ENCODE measurements at places on chromosomes 5 and 9. TPM values are rescaled to one million over a fixed set of nuclear protein-coding genes. Genes with fewer than 3 reads are reported as not detected.

The GOLGA2 gene
- 76.4 TPM for total RNA-seq

The FOXD4 gene
- total RNA-seq: 0.30 TPM

The BOD1 gene
- 38.1 TPM for total RNA-seq

GRCh38 chr9:7150153-7150890 lies 392.5 kb downstream of the KDM4C start:
- peak; percentile 46 for DNase-seq

DNA sequence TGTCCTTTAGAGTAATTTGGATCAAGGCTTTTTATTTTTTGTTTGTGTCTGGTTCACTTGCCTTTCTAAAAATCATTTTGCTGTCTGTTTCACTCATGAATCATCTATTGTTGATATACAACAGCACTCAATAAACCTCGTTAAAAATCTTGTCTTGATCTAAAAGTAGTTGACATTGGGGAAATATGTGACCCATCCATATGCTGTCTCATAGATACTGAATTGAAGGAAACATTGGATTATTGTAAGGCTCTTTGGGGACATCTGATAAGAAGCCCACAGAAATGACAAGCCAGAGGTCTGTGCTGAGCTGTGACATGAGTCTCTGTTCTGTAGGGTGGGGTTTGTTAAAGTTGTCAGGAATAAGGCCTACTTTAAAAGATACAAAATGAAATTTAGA lies 208.0 kb downstream of the PDZD2 start:
- no peak for DNase-seq

GRCh38 chr5:370311-370958 lies 48.9 kb downstream of the AHRR start:
- DNase-seq: no peak

DNA sequence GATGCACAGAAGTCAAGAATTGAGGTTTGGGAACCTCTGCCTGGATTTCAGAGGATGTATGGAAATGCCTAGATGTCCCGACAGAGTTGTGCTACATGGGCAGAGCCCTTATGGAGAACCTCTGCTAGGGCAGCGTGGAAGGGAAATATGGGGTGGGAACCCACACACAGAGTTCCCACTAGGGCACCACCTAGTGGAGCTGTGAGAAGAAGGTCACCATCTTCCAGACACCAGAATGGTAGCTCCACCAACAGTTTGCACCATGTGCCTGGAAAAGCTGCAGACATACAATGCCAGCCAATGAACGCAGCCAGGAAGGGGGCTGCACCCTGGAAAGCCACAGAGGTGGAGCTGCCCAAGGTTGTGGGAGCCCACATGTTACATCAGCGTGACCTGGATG lies 104.5 kb downstream of the STK32A start:
- no peak for DNase-seq

- DNase-seq: no peak
Measured at GRCh38 chr5:175867587-175868347, 3.6 kb upstream of the CPLX2 start.

GRCh38 chr5:173793648-173794548 lies 94.3 kb upstream of the CPEB4 start:
- DNase-seq: no peak

DNA sequence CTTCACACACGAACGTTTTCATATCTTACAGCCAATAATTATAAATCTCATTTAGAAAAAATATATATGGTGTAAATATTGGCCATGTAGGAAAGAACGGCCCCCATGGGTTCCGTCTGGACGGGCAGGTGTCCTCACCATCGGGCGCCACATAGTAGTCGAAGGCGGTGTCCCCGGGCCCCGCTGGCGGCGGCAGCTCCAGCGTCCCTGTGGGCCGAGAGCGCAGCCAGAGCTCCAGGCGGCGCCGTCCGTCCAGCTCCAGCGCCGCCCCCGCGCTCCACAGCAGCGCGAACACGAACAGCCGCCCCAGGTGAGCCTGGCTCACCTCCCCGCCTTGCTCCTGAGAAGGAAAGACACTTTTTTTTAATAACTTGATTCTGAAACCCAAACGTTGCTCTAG lies 134.6 kb downstream of the DNAH5 start:
- no peak for DNase-seq

DNA sequence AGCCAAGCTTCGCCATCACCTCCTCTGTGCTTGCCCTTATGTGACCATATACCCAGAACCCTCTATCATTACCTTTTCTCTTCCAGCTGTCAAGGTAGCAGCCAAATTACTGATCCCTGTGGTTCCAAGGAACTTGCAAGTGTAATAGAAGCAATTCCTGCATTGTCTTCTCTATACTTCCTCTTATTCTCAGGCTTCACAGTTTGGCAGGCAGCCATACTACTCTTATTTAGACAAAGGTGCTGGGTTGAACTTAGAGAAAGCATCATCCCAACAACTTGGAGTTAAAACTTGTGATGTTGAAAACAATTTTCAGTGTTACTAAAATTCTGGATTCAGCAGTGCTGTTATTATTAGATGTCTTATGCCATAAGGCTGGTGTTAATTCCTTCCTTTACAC lies 93.2 kb downstream of the NLN start:
- DNase-seq: no peak

GRCh38 chr5:6527749-6528455 lies 79.2 kb downstream of the UBE2QL1 start:
- DNase-seq: no peak

The SIL1 gene
- total RNA-seq: 16.4 TPM

- no peak for DNase-seq
Measured at GRCh38 chr5:141903261-141903660, 20.4 kb upstream of the DELE1 start.

GRCh38 chr5:179422213-179422855 lies 77.1 kb upstream of the ADAMTS2 start:
- no peak for DNase-seq

DNA sequence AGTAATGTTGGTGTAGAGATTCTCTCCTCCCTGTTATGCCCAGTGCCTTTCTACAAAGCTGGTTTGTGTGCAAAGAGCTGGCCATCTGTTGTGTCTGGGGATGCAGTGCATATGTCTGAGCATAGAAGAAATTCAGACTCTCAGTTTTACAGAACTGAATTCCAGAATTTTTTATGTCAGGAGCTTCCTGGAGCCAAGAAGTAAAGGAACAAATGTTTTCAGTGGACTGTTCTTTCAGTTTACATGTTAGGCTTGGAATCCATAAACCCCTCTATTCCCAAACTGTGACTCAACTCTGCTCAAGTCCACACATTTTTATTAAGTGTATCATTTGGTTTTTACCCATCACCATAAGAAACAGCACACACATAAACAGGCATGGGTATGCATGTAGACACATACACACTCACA lies 366.0 kb downstream of the BRINP1 start:
- no peak for DNase-seq

- DNase-seq: no peak
Measured at GRCh38 chr9:114028646-114029045, 49.5 kb downstream of the AMBP start.

- DNase-seq: no peak
Measured at GRCh38 chr5:172110260-172110815, 77.7 kb downstream of the STK10 start.

DNA sequence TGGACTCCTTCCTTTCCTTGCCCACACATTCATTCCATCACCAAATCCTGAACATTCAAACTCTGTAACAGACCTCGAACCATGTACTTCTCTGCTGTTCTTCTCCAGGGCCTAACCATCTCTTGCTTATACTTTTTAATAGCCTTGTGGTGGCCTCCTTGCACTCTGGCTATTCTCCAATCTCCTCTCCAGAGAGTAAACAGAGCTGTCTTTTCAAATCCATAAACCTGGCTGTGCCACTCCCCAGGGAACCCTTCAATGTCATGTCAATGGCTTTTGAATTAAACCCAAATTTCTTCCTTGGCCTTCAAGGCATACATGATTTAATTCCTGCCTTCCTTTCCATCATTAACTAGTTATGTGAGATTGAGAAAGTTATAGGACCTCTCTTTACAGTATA lies 277.6 kb upstream of the EFNA5 start:
- DNase-seq: no peak

DNA sequence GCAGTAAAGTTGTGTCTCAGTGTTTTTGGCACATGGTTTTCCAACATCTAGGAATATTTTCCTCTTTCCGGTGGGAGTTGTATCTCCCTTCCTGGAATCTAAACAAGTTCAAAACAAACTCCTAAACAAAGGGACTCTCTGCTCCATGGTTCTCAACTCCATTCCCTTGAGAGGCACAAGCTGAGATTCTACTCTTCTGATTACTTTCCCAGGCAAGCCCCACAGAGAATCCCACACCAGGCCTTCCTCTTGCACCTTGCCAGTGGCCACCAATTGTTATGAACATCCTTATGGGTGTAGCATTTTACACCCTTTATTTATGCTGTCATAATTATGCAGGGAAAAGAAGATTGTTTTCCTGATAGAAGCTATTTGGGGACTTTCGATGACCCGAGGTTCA lies 25.8 kb upstream of the SH3TC2 start:
- no peak for DNase-seq

DNA sequence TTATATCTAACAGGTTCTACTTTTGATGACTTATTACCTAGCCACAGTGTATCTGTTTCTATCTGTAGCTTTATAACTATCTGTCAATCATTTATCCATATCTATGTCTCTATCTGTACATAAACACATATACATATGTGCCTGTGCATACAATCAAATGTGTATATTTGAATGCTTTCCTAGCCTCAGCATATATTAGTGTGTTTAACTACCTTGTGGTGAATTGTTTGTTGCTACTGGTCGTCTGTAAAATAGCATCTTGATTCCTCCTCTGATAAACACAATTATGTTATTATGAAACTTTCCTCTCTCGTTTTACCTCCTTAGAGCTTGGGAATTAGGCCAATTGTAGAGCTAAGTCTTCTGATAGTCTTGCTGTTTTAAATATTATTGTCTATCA lies 44.4 kb downstream of the PARP8 start:
- DNase-seq: peak; percentile 7

- no peak for DNase-seq
Measured at GRCh38 chr5:172364773-172365172, 81.2 kb upstream of the UBTD2 start.

The HACD4 gene
- total RNA-seq: 18.3 TPM

DNA sequence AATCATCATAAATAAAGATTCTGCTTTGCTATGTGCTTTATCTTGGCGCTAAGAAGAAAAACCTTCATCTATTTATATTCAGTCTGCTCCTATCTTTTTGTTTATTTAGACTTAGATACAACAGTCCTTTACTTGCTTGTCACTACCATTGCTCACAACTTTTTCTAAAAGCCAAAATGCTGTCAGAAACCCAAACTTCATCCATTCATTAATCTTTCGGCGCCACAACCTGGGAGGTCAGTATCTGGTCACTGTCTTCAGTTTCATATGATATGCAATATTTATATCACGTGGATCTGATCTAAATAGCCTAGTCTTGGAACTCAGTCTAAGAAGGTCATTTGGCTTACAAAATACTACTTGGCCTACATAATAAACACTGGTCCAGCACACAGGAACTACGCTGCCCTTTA lies 159.3 kb upstream of the TARS1 start:
- DNase-seq: no peak

GRCh38 chr5:172442592-172442991 lies 11.7 kb downstream of the SH3PXD2B start:
- no peak for DNase-seq

The CYFIP2 gene
- 317 TPM for total RNA-seq

The RAPGEF1 gene
- total RNA-seq: 149 TPM

GRCh38 chr5:163350083-163350482 lies 87.3 kb upstream of the CCNG1 start:
- DNase-seq: no peak

DNA sequence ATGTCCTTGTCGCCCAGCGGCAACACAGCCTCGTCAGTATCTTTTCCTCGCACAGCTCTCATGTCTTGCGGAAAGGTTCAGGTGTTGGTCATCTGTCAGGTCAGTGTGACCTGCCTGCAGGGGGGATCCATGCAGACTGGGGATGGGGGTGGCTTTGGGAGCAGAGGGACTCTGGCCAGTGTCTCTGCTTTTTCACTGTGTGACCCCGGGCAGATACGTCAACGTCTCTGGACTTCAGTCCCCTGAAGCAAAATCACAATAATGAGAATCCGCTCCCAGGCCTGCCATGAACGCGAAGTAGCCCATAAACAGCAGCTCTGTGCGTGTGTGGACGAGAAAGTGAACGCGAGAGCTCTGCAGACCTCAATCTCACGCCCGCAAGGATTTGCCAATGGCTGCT lies 75.7 kb upstream of the FCN1 start:
- DNase-seq: no peak

- DNase-seq: no peak
Measured at GRCh38 chr5:75616371-75616881, 5.2 kb downstream of the ANKDD1B start.

DNA sequence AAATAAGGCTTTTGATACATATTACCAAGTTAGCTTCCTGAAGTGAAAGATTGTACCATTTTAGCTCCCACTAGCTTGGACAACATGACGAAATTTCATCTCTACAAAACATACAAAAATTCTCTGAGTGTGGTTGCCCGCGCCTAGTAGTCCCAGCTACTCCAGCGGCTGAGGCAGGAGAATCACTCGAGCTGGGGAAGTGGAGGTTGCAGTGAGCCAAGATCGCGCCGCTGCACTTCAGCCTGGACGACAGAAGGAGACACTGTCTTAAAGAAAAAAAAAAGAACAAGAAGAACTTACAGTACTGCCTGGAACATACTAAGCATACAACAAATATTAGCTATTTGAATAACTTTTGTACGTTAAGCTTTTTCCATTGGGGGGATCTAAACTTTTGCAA lies 29.7 kb upstream of the NRG2 start:
- no peak for DNase-seq

The LECT2 gene
- not detected for total RNA-seq

- no peak for DNase-seq
Measured at GRCh38 chr5:56807679-56808078, 7.7 kb upstream of the MAP3K1 start.

The IRX4 gene
- total RNA-seq: not detected

GRCh38 chr9:20227166-20227874 lies 395.0 kb downstream of the MLLT3 start:
- no peak for DNase-seq

GRCh38 chr9:33202552-33203201 lies 35.5 kb upstream of the B4GALT1 start:
- peak; percentile 36 for DNase-seq

DNA sequence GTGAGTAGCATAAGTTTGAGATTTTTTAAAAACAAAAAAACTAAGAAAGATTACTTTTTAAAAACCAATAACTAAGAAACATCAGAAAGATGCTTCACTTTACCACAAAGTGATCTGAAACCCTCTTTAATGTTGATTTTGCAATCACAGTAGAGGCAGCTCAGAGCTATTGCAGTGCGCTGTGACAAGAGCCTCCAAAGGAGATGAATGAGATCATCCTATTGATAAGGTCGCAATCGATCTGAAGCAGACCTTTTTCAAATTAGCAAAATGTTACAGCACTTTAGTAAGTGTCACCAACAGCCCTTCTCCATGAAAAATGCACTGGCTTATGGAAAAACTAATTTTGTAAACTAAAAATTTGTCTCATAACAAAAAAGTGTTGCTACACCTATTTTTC lies 284.6 kb upstream of the EFNA5 start:
- no peak for DNase-seq

All from CD4-positive, alpha-beta memory T cell (primary cell).